CD4-positive, alpha-beta T cell (primary cell): ENCODE measurements at places on chromosomes 1 and 21.

DNA sequence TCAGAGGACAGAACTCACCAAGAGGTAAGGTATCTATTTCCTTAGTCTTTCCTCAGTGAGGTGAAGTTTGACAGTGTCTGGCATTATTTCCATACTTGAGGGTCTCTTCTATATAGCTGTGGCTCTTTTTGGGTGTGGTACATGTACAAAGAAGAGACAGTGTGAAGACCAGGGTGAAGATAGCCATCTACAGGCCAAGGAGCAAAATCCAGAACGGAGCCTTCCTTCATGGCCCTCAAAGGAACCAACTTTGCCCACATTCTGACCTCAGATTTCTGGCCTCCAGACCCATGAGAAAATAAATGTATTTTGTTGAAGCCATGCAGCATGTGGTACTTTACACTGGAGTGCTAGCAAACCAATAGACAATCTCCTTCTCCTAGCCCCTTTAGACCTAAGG, 858.5 kb upstream of the B3GALT2 start:
- DNase-seq: no peak
- no peaks in the 10 kb centered on the region for H3K36me3 ChIP-seq
- no peak overlapping the region for H3K4me3 ChIP-seq
- H3K27me3 ChIP-seq: no peaks in the 10 kb centered on the region
- H3K27ac ChIP-seq: no peak overlapping the region

GRCh38 chr1:153794624-153795329, 19.6 kb downstream of the SLC27A3 start:
- H3K4me3 ChIP-seq: no peak overlapping the region
- H3K4me1 ChIP-seq: peaks cover 15% of the 10 kb centered on the region
- no peaks in the 10 kb centered on the region for H3K36me3 ChIP-seq
- DNase-seq: no peak
- H3K27me3 ChIP-seq: no peaks in the 10 kb centered on the region

DNA sequence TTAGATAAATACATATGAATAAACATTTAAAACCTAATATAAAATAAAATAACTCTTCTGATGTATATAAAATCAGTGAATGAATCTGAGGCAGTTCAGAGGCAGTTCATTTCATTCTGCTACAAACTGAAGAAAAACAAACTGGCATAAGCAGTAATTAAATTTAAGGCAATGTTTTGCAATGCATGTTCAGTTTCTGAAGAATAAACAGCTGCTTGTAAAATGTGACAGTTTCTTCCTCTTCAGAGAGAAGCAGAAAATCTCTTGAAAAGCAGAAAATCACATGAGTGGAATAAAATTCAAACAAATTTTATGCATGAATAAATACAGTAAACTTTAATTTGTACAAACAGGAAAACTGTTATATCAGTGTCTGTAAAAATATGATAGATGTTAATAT, 643.7 kb downstream of the KCNT2 start:
- no peaks in the 10 kb centered on the region for H3K36me3 ChIP-seq
- no peak for DNase-seq
- H3K4me3 ChIP-seq: no peak overlapping the region

- H3K36me3 ChIP-seq: no peaks in the 10 kb centered on the region
- H3K27ac ChIP-seq: no peak overlapping the region
- H3K27me3 ChIP-seq: peaks cover 17% of the 10 kb centered on the region
- no peaks in the 10 kb centered on the region for H3K4me1 ChIP-seq
- H3K4me3 ChIP-seq: no peak overlapping the region
These were observed 48.5 kb downstream of the NR5A2 start for GRCh38 chr1:200075938-200076546.

DNA sequence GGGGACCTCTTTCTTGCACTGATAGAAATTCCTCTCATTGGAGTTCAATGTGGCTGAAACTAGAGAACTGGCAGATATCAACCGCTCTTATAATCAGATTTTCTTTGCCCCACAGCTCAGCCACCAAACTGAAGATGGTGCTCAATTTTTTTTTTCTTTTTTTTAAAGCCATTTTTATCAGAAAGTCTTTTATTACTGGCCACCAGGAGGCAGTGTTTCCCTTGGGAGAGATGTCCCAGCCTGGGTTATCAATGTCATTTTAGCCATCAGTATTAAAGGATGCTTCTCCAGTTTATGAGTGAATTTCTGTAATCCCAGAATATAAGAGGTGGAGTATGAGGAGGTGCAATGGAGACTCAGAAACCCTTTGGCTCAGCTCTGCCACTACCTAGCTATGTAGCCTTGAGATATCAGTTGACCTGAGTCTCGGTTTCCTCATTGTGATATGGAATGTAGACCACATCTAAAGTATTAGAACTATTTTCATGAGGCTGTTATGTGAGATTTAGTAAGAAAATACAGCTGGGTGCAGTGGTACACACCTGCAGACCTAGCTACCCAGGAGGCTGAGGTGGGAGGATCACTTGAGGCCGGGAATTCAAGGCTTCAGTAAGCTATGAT, 27.6 kb downstream of the CD244 start:
- H3K36me3 ChIP-seq: no peaks in the 10 kb centered on the region
- no peak overlapping the region for H3K4me3 ChIP-seq
- H3K4me1 ChIP-seq: peaks cover 53% of the 10 kb centered on the region
- H3K27me3 ChIP-seq: no peaks in the 10 kb centered on the region

- no peaks in the 10 kb centered on the region for H3K36me3 ChIP-seq
- no peaks in the 10 kb centered on the region for H3K27me3 ChIP-seq
- no peak overlapping the region for H3K27ac ChIP-seq
- DNase-seq: no peak
- no peak overlapping the region for H3K4me3 ChIP-seq
These were observed 89.0 kb downstream of the TIAM1 start for GRCh38 chr21:31255036-31255435.
